ENCODE measurements at places on chromosomes 12 and 14. TPM values are rescaled to one million over a fixed set of nuclear protein-coding genes. Genes with fewer than 3 reads are reported as not detected.

RNASE1 gene
- 348 TPM for total RNA-seq

ENDOU gene
- 0.60 TPM for total RNA-seq

PLA2G1B gene
- total RNA-seq, result not detected

ACSM4 gene
- not detected for total RNA-seq

FAM216A gene
- 7.4 TPM for total RNA-seq

DNA sequence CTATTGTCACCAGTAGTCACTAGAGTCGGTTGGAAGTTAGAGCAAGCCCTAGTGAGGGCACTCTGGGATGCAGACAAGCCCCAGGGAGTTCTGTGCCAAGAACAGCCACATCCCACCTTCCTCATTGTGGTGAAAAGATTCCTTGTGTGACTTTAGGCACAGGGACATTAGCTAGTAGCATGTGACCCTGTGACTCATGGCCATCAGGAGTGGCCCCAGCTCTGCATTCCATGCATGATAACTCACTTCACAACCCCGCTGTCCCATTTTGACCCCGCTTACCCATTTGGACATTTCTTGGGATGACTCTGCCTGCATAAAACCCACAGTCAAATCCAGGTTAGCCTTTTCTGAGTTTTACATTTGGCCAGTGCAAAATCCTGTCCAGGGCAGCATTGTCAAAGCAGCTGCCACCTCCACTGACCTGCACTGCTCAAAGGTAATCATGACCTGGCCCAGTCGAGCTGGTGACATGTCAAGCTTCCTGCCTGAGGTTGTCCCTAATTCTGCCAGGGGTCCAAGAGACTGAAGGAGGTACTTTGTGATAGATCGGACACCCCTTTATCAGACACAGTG is 430.5 kb downstream of the DPF3 start:
- no peak for DNase-seq

GRCh38 chr14:63564318-63564717 is 21.1 kb upstream of the PPP2R5E start:
- peak; percentile 65 for DNase-seq

DNA sequence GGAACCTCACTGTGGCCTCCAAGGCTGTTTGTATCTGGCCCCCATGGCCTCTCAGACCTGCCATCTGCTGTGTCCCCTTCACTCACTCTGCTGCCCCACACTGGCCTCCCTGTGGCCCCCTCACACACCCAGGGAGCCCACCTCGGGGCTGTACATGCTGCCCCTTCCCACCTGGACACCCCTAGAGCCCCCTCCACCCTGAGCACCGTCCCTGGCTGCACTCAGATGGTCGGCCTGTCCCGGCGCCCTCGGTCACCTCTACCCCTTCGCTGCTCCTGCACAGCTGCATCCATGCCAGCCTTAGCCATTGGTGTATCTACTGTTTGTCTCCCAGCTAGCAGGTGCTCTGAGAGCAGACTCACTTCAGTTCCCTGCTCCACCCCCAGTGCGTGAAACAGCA is 144.4 kb downstream of the RIMBP2 start:
- no peak for DNase-seq

GRCh38 chr12:15446807-15447206 is 124.5 kb downstream of the PTPRO start:
- no peak for DNase-seq

GRCh38 chr12:21323736-21324135 is 11.0 kb downstream of the SLCO1A2 start:
- no peak for DNase-seq

DNA sequence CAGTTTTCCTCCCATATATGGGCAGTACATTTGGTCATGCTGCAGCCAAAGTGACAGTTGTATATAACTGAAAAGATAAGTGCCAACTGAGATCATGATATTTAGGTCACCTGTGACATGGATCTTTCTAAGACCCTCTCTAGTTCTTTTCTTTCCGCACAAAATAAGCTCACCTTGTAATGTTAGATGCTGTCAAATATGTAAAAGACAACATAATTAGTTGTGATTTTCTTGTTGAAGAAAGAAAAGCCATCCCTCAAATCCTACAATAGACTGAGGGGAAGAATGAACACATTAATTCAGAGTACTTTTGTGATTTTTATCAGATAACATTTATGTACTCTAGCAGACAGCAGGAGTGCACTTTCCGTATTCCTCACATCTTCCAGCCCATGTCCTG is 37.4 kb downstream of the OVCH1 start:
- no peak for DNase-seq

GRCh38 chr14:78028471-78028870 is 141.7 kb upstream of the NRXN3 start:
- DNase-seq, result no peak

GRCh38 chr14:51310505-51310944 is 70.5 kb downstream of the TMX1 start:
- no peak for DNase-seq

GRCh38 chr12:40832668-40833067 is 140.4 kb downstream of the CNTN1 start:
- no peak for DNase-seq

DNA sequence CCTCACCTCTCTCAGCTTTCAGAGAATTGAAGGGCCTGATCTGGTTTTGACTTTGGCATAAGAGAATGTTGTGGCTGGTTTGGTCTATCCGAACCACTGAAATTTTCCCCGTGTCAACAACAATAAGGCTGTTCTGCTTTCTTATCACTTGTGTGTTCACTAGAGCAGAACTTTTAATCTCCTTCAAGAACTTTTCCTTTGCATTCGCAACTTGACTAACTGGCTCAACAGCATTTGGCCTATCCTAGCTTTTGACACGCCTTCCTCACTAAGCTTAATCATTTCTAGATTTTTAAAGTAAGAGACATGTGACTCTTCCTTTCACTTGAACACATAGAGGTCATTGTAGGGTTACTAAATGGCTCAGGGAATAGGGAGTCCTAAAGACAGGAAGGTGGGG is 25.9 kb upstream of the EDDM3A start:
- DNase-seq, result no peak

- DNase-seq, result peak; percentile 11
Observed at GRCh38 chr12:47307680-47308399, 228.1 kb upstream of the AMIGO2 start.

DNA sequence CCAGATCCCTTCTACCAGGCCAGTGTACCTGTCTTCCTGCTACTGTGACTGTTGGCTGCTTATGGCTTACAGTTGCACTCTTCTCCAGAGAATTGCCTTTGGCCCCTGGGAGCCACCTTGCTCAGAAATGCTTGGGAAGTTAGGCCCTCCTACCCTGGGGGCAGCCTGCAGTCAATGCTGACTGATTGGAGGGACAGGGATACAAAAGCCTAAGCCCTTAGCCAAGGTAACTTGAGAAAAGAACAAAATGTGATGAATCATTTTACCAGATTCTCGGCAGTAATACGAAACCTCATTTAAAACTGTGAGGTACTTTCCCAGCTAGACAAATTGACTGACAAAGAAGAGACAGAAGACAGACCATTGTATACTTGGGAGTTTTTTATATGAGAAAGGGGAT is 47.3 kb downstream of the PTCSC3 start:
- no peak for DNase-seq

DNA sequence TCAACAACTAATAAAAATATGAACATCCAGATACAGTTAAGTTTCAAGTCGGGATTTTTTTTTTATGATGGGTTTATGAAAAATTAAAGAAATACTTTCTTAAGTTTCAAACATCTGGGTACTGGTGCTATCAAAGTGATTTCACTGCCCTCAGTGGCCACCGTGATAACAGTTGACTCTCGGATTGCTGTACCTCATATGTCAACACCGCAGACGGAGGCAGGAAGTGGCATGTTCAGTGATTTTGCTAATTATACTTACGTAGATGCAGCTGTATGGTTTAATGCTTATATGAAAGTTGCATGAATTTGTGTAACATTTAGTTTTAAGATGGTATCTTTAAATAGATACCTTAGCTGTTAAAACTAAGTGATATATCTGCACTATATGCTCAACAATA is 20.8 kb upstream of the FBLN5 start:
- no peak for DNase-seq

GRCh38 chr12:98352218-98352811 is 163.1 kb upstream of the TMPO start:
- DNase-seq, result no peak

DNA sequence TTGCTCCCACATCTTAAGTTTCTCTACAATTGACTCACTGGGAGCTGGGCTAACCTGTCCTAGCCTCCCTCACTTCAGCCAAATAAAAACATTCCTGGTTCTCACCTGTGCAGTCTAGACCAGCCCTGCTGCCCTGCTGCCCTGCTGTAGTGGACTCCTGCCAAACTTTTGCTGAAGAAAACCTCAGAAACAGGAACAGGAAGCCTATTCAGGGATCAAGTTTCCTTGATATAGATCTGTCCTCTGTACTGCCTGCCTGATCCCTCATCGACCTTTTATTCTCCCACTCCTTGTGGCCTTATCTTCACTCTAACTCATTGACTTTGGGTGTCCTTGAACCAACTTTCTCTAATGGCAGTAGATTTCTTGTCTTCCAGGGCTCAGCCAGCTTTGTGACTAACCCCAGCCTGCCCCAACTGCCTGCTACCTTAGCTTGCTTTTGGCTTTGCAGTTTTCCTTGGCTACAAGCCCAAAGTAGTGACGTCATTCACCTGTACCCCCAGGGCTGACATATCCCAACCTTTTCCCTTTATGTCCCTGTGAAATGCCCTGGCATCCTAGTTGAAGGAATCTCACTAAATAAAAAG is 234.8 kb downstream of the DUSP6 start:
- DNase-seq, result no peak

- DNase-seq, result no peak
Observed at GRCh38 chr14:56846970-56847930, 37.0 kb upstream of the OTX2 start.

- DNase-seq, result no peak
Observed at GRCh38 chr14:29442696-29443095, 485.0 kb downstream of the PRKD1 start.
